Activated naive CD4-positive, alpha-beta T cell (primary cell): ENCODE measurements at places on chromosomes 7 and 10.

DNA sequence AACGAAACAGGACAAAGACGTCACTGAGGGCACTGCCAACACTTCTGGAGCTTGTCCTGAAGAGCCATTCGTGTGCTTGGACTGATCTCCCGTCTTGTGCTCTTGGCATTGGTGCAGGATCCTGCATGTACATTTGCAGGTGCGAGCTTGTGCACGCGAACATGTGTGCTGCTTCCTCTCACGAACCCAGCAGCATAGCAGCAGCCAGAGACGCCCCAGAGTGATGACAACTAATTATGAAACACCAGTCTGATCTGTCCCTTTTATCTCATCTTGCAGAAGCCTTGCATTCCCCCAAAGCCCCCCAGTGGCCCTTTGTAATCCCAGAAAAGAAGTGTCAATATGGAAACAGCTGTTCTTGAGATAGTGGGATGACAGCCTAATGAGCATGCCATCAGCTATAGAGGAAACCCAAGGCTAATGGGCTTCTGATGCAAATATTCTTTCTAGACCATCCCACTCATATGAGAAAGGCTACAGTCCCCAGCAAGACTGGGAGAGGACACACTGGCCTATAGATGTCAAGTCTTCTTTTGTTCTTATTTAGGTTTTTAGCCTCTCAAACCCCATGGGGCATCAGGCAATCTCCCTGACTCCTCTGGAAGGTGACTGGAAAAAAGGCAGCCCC is 310.6 kb downstream of the FRMD4A start:
- no peak for DNase-seq

DNA sequence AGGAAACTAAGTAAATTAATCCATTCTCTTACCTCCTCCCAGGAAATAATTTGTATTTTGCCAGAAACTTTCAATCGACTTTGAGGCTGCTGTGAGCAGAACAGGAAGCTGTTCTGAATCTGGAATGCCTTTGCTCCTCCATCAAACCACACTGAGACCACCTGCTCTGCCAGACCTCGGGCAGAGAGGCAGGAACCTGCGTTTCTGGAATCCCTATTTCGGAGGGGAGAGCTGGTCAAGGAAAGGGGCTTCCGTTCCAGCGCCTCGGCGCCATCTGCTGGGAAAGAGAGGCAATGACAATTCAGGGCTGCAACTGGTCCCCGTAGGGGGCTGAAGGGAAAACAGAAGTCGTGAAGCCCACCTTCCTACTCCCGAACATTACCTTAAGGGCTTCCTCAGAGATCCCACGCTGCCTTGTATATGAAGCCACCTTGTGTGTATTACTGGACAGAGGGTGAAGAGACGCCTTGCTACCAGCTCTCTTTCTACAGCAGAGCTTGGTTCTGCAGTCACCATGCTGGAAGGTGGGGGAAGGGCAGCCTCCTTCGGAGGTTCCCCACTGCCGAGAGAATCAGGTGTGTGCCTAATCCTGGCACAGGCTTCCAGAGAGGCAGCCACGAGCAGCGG is 31.2 kb downstream of the ZNF467 start:
- peak; percentile 38 for DNase-seq

- DNase-seq, result no peak
These were observed 1053.9 kb downstream of the KCNMA1 start for GRCh38 chr10:76583711-76584161.

- DNase-seq, result no peak
These were observed 34.3 kb downstream of the SGPL1 start for GRCh38 chr10:70850097-70850496.

- no peak for DNase-seq
These were observed 31.3 kb upstream of the ZNRF2 start for GRCh38 chr7:30252885-30253795.

- DNase-seq, result no peak
These were observed 499.3 kb downstream of the INHBA start for GRCh38 chr7:41203542-41203941.

DNA sequence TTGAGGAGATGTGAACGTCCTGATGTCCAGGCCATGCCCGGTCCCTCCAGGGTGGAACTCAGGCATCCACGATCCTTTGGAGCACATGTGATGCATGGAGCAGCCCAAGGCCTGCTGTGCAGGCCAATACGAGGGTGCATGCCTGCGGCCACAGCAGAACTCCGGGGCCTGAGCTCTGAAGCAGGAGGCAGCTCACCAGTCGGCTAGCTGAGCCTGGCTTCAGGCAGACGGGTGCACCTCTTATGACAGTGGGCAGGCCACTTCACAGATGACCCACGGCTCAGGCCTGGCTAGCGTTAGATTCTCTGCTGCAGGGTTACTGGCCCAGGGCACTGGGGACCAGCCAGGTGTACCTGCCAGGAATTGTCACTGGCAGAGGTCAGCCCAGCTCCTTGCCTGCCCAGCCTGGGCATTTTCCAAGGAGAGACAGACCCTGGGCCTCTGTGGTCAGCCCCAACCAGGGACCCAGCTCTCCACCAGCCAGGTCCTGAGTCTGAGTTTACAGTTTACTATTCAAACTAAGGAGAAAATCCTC is 29.6 kb upstream of the INPP5A start:
- DNase-seq, result no peak

DNA sequence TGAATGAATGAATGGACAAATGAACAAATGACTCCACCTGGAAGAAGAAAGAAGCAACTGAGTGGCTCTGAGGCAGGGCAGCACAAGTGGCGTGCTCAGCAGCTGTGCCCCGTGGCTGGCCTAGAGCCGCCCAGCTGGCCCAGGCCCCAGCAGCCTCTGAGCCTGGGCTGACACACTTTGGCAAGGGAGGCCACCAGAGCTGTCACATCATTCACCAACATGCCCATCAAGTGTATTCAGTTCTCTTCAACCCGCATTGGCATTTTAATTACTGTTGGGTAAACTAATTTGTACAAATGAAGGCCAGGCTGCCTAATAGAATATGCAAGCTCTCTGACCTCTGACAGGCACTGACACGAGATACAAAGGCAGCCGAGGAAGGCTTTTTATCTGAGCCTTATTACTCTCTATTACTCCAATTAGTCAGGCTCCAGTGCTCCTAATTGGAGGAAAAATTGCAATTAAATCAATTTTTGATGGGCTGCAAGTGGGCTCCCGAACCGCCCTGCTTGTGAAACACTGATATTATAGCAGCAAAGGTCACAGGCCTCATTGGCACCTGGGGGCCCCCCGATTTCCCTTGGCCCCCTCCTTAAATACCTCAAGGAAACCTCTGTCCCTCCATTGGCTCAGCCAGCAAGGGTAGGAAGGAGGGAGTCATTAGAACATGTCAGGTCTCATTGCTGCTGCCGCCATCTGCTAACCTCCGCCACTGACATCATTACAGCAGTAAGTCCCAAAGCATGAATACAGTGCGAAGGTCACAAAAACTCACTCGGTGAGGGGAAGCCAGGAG is 41.9 kb downstream of the DPCD start:
- DNase-seq, result no peak

DNA sequence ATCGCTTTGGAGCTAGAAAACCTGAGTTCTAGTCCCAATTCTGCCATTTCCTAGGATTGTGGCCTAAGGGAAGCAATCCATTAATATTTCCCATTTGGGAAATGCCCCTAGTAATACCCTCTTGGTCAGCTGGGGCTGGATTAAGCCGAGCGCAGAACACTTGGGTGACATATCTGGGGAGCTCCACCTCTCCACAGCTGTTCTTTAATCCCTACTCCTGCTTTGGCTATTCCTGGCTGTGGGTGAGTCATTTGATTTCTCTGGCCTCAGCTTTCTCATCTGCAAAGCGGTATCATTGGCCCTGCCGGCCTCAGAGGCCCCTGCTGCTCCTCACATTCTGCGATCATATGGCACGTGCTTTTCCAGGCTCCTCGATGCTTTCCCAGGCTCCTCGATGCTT is 108.3 kb downstream of the BUB3 start:
- DNase-seq, result no peak

DNA sequence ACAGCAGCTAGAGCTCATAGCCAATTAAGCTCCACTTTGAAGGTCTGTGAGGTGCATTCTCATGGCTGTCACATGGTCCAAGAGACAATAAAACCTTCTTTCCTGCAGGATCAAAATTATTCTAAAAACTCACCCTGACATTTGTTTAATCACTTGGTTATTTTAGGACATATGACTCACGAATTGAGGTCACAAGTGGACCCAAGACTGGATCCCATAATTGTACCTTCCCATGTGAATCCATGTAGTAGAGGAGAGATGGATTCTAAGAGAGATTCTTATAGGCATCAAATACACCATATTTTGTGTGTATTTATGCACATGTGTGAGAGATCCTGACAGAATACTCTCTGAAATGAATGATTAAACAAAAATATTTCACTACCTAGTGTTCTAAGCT is 18.1 kb downstream of the POLR1F start:
- no peak for DNase-seq

GRCh38 chr7:139698844-139699243 is 79.0 kb downstream of the HIPK2 start:
- no peak for DNase-seq

- no peak for DNase-seq
These were observed 39.7 kb downstream of the SP8 start for GRCh38 chr7:20747001-20747400.
